Lower lobe of right lung (tissue), 2 donors: ENCODE measurements at places on chromosomes 2 and 18. TPM values are rescaled to one million over a fixed set of nuclear protein-coding genes. Genes with fewer than 3 reads are reported as not detected.

Gene DYNAP
- total RNA-seq, result not detected

Gene IL1R2
- total RNA-seq, result 23.3 TPM

Gene TGFA
- 8.2 TPM for total RNA-seq

Gene WNT6
- 0.44 TPM for total RNA-seq

Gene DYTN
- total RNA-seq, result not detected

DNA sequence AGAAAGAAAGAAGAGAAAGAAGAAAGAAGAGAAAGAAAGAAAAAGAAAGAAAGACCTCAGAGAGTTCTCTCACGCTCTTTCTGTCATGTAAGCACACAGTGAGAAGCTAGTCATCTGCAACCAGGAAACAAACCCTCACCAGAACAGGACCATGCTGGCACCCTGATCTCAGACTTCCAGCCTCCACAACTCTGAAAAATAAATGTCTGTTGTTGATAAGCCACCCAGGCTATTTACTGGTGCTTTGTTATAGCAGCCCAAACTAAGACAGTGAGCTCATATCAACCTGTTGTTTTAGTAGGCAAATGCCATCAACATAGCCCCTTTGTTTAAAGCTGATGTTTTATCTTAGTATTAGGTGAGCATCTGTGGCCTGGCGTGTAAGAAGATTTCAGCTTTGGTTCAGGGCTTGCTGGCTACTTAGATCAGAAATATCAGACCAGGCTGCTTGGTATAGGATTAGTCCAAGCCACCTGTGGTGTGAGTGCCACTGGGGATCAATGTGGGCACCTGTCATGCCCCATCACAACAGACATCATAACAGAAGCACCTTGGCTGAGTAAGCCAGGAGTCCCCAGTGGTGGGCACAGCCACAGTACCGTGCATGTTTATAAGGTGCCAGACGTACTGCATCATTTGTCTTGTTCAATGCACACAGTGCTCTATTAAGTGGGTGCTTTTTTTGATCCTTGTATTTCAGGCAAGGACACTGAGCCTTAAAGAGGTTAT lies 94.4 kb downstream of the LBH start:
- H3K27me3 ChIP-seq, result no peaks in the 10 kb centered on the region
- H3K4me1 ChIP-seq, result no peaks in the 10 kb centered on the region
- H3K36me3 ChIP-seq, result no peaks in the 10 kb centered on the region
- H3K27ac ChIP-seq, result no peak overlapping the region

DNA sequence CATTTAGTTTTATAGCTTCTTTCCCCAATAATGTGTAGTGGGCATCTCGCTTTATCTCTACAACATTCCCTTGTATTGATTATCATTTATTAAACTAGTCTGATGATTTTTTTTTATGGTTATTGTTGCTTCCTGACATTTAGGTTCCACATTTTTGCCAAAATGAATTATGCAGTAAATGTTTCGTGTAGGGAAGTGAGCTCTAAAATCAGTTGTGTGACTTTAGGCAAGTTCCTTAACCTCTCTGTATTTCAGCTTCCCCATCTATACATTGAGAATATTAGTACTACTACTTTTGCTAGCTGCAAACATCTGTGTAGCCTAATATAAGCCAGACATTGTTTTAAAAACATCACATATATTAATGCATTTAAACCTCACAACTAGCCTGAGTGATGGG lies 22.9 kb downstream of the SOCS6 start:
- no peaks in the 10 kb centered on the region for H3K27me3 ChIP-seq
- H3K4me3 ChIP-seq, result no peak overlapping the region
- no peaks in the 10 kb centered on the region for H3K36me3 ChIP-seq
- DNase-seq, result no peak
- peaks cover 20% of the 10 kb centered on the region for H3K4me1 ChIP-seq

- H3K4me3 ChIP-seq, result no peak overlapping the region
- no peak overlapping the region for H3K27ac ChIP-seq
- no peaks in the 10 kb centered on the region for H3K27me3 ChIP-seq
These were observed 281.3 kb downstream of the CELF4 start for GRCh38 chr18:37284260-37284659.

- no peak overlapping the region for H3K4me3 ChIP-seq
- H3K4me1 ChIP-seq, result no peaks in the 10 kb centered on the region
- no peak overlapping the region for H3K27ac ChIP-seq
- no peaks in the 10 kb centered on the region for H3K27me3 ChIP-seq
- no peak for DNase-seq
These were observed 583.5 kb upstream of the SALL3 start for GRCh38 chr18:78396077-78396476.

DNA sequence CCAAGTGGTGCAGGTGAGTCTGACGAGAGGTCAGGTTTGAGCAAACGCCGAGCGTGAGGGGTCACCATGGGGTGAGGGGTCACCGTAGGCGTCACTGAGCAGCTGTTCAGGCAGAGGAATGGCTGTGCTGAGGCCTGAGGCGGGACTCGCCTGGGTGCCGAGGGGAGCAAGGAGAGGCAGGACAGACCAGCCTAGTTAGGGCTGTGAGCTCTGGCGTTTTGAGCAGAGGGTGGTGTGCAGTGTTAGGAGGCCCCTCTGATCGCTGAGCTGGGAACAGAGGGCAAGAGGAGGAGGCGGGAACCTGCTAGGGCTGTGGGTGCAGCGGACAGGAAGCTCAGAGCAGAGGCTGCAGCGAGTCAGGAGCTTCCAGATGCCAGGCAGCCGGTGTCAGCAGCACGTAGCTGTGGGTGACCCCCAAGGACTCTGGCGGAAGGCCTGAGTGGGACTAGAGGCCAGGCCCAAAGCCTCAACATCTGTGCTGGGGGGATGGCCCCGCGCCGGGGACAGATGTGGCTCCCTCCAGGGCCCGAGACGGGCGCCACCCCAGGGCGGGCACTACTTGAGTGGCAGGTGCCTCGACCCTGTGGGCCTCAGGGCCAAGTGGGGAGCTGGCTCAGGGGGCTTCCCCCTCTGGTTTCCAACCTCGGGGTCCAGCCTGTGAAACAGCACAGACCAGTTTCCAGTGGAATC lies 55.7 kb downstream of the KCNG2 start:
- H3K4me3 ChIP-seq, result no peak overlapping the region
- H3K27ac ChIP-seq, result no peak overlapping the region
- no peak for DNase-seq
- no peaks in the 10 kb centered on the region for H3K36me3 ChIP-seq
- peaks cover 20% of the 10 kb centered on the region for H3K27me3 ChIP-seq
- H3K4me1 ChIP-seq, result peaks cover 6% of the 10 kb centered on the region

DNA sequence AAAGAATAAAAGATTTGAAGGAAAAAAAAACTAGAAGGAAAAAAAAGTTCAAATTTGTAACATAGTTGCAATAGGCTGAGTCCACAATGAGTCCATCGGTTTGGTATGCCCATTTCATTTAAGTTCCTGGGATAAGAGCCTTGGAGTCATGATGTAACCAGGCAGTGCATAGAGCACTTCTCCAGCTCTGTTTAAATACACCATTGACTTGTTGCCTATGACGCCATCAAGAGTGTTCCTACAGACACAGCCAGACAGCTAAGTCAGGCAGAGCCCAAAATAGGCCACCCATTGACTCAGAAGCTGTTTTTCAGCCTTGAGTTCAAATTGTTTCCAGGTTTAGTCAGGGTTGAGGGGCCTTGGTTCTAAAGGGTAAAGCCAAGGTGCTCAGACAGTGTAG lies 44.9 kb downstream of the SOCS6 start:
- H3K27me3 ChIP-seq, result no peaks in the 10 kb centered on the region
- no peak overlapping the region for H3K27ac ChIP-seq
- no peaks in the 10 kb centered on the region for H3K36me3 ChIP-seq
- no peak for DNase-seq
- H3K4me3 ChIP-seq, result no peak overlapping the region

DNA sequence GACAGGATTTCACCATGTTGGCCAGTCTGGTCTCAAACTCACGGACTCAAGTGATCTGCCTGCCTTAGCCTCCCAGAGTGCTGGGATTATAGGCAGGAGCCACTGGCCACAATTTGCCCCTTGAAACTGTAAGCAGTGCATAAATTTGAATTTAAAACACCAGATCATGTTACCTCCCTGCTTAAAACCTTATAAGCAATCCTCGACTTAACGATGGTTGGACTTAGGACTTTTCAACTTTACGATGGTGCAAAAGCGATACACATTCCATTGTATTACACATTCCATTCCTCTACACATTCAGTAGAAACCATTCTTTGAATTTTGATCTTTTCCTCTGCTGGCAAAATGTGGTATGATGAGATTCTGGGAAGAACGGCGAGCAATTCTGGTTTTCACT lies 23.2 kb upstream of the EFR3B start:
- H3K4me1 ChIP-seq, result no peaks in the 10 kb centered on the region
- DNase-seq, result no peak
- H3K36me3 ChIP-seq, result no peaks in the 10 kb centered on the region
- no peak overlapping the region for H3K27ac ChIP-seq
- H3K4me3 ChIP-seq, result no peak overlapping the region

- no peaks in the 10 kb centered on the region for H3K4me1 ChIP-seq
- no peaks in the 10 kb centered on the region for H3K36me3 ChIP-seq
- H3K4me3 ChIP-seq, result no peak overlapping the region
- peak; percentile 18 for DNase-seq
- H3K27me3 ChIP-seq, result no peaks in the 10 kb centered on the region
- no peak overlapping the region for H3K27ac ChIP-seq
These were observed 305.4 kb upstream of the HS6ST1 start for GRCh38 chr2:128623776-128624761.

- H3K4me3 ChIP-seq, result no peak overlapping the region
- peaks cover 83% of the 10 kb centered on the region for H3K36me3 ChIP-seq
These were observed 28.4 kb upstream of the TET3 start for GRCh38 chr2:73956218-73956865.

DNA sequence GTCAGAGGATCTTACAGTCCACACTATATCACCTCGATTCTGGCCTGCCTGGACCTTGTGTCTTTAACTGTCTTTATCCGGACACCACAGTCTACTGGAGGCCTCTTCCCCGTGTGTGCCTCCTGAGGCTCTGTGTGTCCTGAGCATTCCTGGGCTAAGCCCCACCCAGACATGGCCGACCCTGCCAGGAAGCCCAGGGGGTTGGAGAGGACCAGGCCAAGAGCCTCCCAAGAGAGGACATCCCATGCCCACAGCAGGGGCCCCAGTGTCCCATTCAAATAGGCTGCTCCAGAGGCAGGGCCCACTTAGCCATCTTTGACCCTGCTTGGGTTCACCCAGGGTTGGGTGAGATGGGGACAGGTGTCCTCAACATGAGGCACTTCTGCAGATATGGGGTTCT lies 84.7 kb upstream of the OTOS start:
- H3K4me1 ChIP-seq, result no peaks in the 10 kb centered on the region
- peaks cover 3% of the 10 kb centered on the region for H3K27me3 ChIP-seq
- H3K27ac ChIP-seq, result no peak overlapping the region
- no peak overlapping the region for H3K4me3 ChIP-seq
- H3K36me3 ChIP-seq, result no peaks in the 10 kb centered on the region

DNA sequence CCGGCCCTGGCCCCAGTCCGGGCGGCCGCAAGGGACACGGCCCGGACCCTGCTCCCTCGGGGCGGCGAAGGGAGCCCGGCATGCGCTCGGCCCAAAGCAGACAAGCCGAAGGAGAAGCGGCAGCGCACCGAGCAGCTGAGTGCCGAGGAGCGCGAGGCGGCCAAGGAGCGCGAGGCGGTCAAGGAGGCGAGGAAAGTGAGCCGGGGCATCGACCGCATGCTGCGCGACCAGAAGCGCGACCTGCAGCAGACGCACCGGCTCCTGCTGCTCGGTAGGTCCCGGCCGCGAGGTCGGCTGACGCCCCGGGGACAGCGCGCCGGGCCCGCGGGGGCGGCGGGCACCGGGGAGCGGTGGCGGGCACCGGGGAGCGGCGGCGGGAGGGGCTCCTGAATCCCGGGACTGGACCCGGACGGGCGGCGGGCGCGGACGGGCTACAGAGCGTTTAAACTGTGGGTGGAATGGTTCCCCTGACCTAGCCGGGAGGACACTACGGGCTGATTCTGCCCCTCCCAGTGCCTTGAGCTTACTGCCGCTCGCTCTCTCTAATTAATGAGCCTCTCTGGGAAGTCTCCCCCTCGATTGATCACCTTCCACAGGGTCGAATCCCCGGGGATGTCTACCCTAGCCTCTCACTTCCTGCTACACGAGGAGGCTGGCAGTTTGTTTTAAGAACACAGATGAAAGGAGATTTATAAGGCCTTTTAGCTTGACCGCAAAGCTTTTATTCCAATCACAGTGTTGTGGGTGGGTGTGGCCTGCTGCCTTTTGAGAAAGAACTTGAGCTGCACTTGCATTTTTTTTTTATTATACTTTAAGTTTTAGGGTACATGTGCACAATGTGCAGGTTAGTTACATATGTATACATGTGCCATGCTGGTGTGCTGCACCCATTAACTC lies 853 bp downstream of the GNAL start:
- H3K4me1 ChIP-seq, result peaks cover 7% of the 10 kb centered on the region
- no peak overlapping the region for H3K27ac ChIP-seq
- peak overlapping the region; percentile 74 for H3K4me3 ChIP-seq
- DNase-seq, result no peak
- peaks cover 18% of the 10 kb centered on the region for H3K27me3 ChIP-seq
- H3K36me3 ChIP-seq, result no peaks in the 10 kb centered on the region

GRCh38 chr2:122011493-122012270 lies 256.2 kb downstream of the TSN start:
- H3K4me3 ChIP-seq, result no peak overlapping the region
- H3K4me1 ChIP-seq, result no peaks in the 10 kb centered on the region
- no peaks in the 10 kb centered on the region for H3K27me3 ChIP-seq
- no peak overlapping the region for H3K27ac ChIP-seq
- no peak for DNase-seq
- no peaks in the 10 kb centered on the region for H3K36me3 ChIP-seq

- H3K4me1 ChIP-seq, result no peaks in the 10 kb centered on the region
- H3K27me3 ChIP-seq, result no peaks in the 10 kb centered on the region
- DNase-seq, result no peak
- H3K27ac ChIP-seq, result no peak overlapping the region
- no peak overlapping the region for H3K4me3 ChIP-seq
- H3K36me3 ChIP-seq, result no peaks in the 10 kb centered on the region
These were observed 541.7 kb upstream of the RAB6C start for GRCh38 chr2:129437725-129438124.

GRCh38 chr18:43776997-43777396 lies 499.7 kb upstream of the SYT4 start:
- H3K27ac ChIP-seq, result no peak overlapping the region
- DNase-seq, result no peak
- H3K4me3 ChIP-seq, result no peak overlapping the region
- no peaks in the 10 kb centered on the region for H3K36me3 ChIP-seq

- no peak overlapping the region for H3K27ac ChIP-seq
- H3K4me1 ChIP-seq, result no peaks in the 10 kb centered on the region
- H3K36me3 ChIP-seq, result no peaks in the 10 kb centered on the region
- DNase-seq, result no peak
- H3K4me3 ChIP-seq, result no peak overlapping the region
These were observed 246.0 kb upstream of the UBE2E3 start for GRCh38 chr2:180734382-180734781.

- no peak overlapping the region for H3K27ac ChIP-seq
- H3K36me3 ChIP-seq, result no peaks in the 10 kb centered on the region
- no peaks in the 10 kb centered on the region for H3K4me1 ChIP-seq
- no peak overlapping the region for H3K4me3 ChIP-seq
These were observed 95.5 kb upstream of the SNTG2 start for GRCh38 chr2:855177-855576.

DNA sequence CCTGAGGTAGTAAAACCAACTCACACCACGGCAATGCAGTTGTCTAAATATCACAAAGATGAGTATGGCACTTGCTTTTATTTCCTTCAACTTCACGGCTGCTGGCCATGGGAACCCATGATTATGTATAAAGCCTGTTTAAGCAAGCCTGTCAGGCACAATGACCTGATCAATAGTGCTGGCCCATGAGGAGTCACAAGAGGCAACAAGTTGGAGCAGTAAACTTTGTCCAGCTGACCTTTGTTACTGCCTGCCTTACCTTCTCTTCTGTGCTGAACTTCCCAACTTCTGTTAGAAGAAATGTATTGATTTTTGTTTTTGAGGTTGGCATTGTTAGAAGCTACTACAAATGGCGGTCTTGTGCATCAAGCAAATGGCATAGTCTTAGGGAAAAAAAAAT lies 151.9 kb downstream of the RAB3GAP1 start:
- H3K27ac ChIP-seq, result no peak overlapping the region
- DNase-seq, result no peak
- no peak overlapping the region for H3K4me3 ChIP-seq
- no peaks in the 10 kb centered on the region for H3K27me3 ChIP-seq
- H3K4me1 ChIP-seq, result no peaks in the 10 kb centered on the region
